Endodermal cell (in vitro differentiated cells): ENCODE measurements at places on chromosomes 7 and 10. TPM values are rescaled to one million over a fixed set of nuclear protein-coding genes. Genes with fewer than 3 reads are reported as not detected.
A peak's percentile ranks its signal among the peaks of the same experiment; 100 is the strongest.

DNA sequence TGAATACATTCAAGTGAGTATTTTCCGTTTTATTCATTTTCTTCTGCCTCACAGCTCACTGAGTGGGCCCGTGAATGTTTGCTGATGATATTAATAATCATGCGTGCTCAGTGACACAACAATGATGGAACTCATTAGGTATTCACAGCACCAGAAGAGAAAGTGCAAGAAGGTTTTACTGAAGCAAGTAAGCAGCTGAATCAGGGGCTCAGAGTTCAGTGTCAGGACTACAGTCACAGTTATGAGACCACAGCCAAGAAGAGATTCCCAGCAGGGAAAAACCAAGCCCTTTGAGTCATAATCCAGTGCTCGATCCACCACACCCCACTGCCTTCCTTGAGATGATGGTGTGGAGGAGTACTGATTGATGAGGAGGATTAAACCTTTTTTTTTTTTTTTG is 247.4 kb downstream of the KIAA1217 start:
- H3K4me3 ChIP-seq: no peak overlapping the region
- peaks cover 9% of the 10 kb centered on the region for H3K4me1 ChIP-seq
- no peaks in the 10 kb centered on the region for H3K27me3 ChIP-seq
- H3K27ac ChIP-seq: no peak overlapping the region
- DNase-seq: no peak

- DNase-seq: no peak
- no peaks in the 10 kb centered on the region for H3K36me3 ChIP-seq
- H3K27ac ChIP-seq: peak overlapping the region; percentile 49
- H3K4me1 ChIP-seq: no peaks in the 10 kb centered on the region
- H3K4me3 ChIP-seq: no peak overlapping the region
- H3K27me3 ChIP-seq: no peaks in the 10 kb centered on the region
These were observed 51.8 kb downstream of the PYROXD2 start for GRCh38 chr10:98363220-98363619.

DNA sequence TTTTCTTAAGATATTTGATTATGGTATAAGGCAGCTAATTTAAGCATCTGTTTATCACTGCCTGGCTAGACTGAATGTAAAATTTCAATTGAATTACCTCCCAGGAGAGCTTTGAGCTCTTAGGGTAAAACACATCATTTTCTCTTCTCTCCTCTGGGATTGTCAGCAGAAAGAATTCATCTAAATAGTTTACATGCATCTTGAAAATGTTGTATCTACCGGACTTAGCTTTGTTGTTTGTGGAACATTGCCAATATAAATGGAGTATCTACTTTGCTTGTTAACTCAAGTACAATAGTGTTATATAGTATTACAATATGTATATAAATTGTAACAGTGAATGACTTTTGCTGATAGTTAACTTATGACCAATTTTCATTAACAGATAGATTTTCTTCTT is 73.3 kb downstream of the TAF3 start:
- H3K27me3 ChIP-seq: no peaks in the 10 kb centered on the region
- H3K27ac ChIP-seq: no peak overlapping the region
- H3K4me1 ChIP-seq: no peaks in the 10 kb centered on the region
- H3K36me3 ChIP-seq: no peaks in the 10 kb centered on the region
- no peak for DNase-seq

GRCh38 chr10:34427911-34428216 is 387.2 kb downstream of the PARD3 start:
- H3K36me3 ChIP-seq: no peaks in the 10 kb centered on the region
- H3K27me3 ChIP-seq: no peaks in the 10 kb centered on the region
- peaks cover 7% of the 10 kb centered on the region for H3K4me1 ChIP-seq
- H3K27ac ChIP-seq: no peak overlapping the region

GRCh38 chr10:98953251-98953650 is 282.4 kb downstream of the HPSE2 start:
- H3K36me3 ChIP-seq: no peaks in the 10 kb centered on the region
- H3K27ac ChIP-seq: no peak overlapping the region
- no peak for DNase-seq
- no peak overlapping the region for H3K4me3 ChIP-seq
- no peaks in the 10 kb centered on the region for H3K27me3 ChIP-seq

DNA sequence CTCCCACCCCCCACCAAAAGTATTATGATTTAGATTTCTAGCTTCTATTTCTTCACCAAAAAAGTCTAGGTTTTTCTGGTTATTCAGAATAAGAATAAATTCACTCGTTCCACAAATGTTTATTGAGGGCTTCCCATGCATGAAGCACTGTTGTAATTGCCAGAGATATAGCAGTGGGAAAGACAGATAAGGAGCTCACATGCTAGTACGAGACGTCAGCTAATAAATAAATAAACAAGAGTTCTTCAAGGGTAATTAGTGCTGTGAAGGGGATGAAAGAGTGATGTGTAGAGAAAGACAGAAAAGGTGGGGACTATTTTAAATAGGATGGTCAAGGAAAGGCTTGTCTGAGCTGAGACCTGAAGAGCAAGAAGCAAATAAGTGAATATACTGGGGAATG is 38.1 kb upstream of the SEPTIN7 start:
- H3K27ac ChIP-seq: no peak overlapping the region
- no peak for DNase-seq
- no peaks in the 10 kb centered on the region for H3K36me3 ChIP-seq
- no peak overlapping the region for H3K4me3 ChIP-seq
- H3K4me1 ChIP-seq: peaks cover 13% of the 10 kb centered on the region

GRCh38 chr7:66631471-66631870 is 2.8 kb downstream of the KCTD7 start:
- DNase-seq: no peak
- H3K36me3 ChIP-seq: peaks cover 28% of the 10 kb centered on the region
- no peak overlapping the region for H3K4me3 ChIP-seq
- H3K27me3 ChIP-seq: no peaks in the 10 kb centered on the region

DNA sequence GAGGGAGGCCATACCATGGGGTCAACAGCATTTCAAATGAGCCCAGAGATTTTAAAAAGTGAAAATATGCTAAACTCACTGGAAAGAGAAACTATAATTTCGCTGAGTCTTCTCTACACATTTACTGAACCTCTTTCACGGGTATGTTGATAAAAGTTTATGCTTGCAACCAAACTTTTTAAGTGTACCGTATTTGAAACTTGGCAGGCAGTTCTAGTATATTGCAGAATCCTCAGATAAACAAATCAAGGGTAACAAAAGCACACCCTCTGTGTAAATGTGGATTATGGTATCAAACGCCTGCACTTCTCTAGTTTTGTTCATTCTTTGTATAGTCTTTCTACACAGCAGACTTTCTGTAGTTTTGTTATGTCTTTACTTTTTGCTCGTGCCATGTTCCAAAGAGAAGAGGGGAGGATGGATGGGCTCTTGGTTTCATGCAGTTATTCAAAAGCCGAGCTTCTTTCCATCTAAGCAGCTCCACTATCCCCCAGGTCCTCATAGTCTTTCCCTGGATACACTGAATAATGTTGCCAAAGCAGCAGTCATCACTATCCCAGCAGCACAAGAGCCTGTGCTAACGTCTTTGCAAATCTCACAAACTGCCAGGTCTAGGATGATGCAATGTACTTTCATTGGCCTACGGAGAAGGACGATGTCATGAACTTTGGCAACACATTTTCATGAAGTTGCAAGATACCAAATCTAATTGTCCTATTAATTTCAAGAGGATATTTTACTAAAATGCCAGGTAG is 131.2 kb downstream of the MPP7 start:
- no peaks in the 10 kb centered on the region for H3K36me3 ChIP-seq
- peaks cover 9% of the 10 kb centered on the region for H3K27me3 ChIP-seq
- H3K27ac ChIP-seq: no peak overlapping the region
- DNase-seq: no peak

DNA sequence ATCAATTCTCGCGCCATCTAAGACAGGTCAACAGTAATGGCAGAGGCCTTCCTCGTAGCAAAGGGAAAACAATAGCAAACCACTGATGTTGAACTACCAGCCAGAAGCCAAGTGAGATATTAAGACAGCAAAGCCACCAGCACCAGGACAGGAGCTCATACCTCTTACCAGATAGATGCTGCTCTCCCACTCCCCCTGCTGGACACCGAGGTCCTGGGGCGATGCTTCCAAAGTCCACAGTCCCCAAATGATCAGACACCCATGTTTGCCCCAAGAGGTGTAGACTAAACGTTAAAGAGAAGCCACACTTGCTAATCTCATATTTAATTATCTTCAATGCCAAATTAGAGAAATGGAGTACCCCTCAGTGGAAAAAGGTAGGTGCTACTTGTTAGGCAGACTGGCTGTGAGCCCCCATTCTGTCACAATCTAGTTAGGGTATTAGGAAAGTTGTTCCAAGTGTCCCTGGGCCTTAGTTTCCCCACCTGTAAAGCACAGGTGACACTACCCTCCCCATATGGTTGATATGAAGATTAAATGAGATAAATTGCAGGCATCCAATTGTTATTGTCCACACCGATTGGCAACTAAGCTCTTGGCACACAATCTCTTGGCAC is 39.9 kb downstream of the TOMM7 start:
- H3K36me3 ChIP-seq: no peaks in the 10 kb centered on the region
- DNase-seq: peak; percentile 94
- no peak overlapping the region for H3K4me3 ChIP-seq

DNA sequence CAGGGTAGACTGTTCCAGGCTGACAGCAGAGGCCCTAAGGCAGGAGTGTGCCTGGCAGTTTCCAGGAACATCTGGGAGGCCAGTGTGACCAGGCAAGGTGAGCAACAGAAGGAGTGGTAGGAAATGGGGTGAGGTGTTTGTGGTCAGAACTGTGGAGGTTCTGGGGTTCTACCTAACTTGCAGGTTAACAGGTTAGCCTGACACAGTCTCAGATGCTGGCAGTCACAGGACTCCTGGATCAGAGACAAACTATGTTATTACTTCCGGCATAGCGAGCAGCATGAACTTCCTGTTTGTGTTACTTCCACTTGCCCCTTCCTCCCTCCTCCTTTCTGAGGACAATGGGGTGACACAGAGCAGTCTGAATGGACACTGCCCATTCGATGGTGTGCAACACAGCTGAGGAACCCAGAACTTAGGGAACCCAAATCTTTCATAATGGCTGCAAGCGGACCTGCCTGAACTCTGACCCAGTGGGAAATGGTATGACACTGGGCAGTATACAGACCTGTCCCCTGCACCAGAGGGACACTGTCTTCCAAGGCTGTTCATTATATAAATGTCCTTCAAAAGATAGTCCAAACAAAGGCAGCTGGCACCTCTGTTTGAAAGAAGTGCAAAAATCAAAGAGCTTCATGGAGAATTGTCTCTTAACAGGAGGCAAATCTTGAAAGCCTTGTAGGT is 3.9 kb upstream of the SAR1A start:
- H3K4me3 ChIP-seq: no peak overlapping the region
- H3K4me1 ChIP-seq: no peaks in the 10 kb centered on the region
- H3K27ac ChIP-seq: no peak overlapping the region
- no peaks in the 10 kb centered on the region for H3K36me3 ChIP-seq
- no peaks in the 10 kb centered on the region for H3K27me3 ChIP-seq

DNA sequence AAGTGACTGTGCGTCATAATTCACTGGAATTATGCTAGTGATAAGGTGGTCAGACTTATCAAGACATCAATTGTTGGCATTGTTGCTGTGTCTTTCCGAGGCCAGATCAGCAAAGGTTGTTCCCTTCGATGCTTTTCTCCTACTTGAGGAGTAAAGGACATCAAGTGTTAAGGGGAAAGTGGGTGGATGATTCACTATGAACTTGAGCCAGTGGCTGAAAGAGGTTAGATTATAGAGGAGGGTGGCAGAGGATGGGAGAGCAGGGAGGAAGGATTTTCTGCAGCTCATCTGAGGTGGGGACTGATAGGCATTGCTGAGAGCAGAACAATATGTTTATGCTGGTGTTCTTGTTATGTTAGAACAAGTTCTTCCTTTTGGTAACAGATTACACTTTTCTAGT is 131.4 kb upstream of the AGR3 start:
- no peak overlapping the region for H3K27ac ChIP-seq
- H3K4me1 ChIP-seq: no peaks in the 10 kb centered on the region
- DNase-seq: no peak
- H3K27me3 ChIP-seq: no peaks in the 10 kb centered on the region
- no peak overlapping the region for H3K4me3 ChIP-seq
- no peaks in the 10 kb centered on the region for H3K36me3 ChIP-seq

- no peak for DNase-seq
- H3K27me3 ChIP-seq: no peaks in the 10 kb centered on the region
- H3K4me3 ChIP-seq: no peak overlapping the region
These were observed 54.6 kb upstream of the NCAPG2 start for GRCh38 chr7:158759245-158759614.

- H3K4me1 ChIP-seq: no peaks in the 10 kb centered on the region
- no peak for DNase-seq
- H3K27ac ChIP-seq: no peak overlapping the region
- H3K36me3 ChIP-seq: no peaks in the 10 kb centered on the region
- no peaks in the 10 kb centered on the region for H3K27me3 ChIP-seq
These were observed 3.9 kb upstream of the CFAP46 start for GRCh38 chr10:132946311-132946710.

DNA sequence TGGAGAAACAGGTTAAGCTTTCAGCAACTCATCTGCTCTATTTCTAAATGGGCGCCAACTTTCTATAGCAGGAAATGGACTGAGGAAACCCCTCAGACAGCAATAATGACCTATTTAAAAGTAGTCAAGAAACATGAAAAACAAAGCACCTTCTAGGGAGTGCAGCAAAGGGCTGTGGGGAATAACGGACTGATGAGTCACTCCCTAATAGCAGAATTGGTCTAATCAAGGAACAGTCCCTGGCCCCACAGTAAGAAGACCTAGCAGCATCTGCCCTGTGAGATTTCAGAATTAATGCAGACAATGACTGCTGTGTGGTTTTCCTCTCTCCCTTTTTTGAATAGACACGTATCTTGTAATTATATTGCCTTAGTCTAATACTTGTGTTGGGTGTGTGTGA is 602.9 kb downstream of the IPMK start:
- no peaks in the 10 kb centered on the region for H3K27me3 ChIP-seq
- no peaks in the 10 kb centered on the region for H3K36me3 ChIP-seq
- H3K4me1 ChIP-seq: no peaks in the 10 kb centered on the region
- no peak overlapping the region for H3K4me3 ChIP-seq
- no peak overlapping the region for H3K27ac ChIP-seq

DNA sequence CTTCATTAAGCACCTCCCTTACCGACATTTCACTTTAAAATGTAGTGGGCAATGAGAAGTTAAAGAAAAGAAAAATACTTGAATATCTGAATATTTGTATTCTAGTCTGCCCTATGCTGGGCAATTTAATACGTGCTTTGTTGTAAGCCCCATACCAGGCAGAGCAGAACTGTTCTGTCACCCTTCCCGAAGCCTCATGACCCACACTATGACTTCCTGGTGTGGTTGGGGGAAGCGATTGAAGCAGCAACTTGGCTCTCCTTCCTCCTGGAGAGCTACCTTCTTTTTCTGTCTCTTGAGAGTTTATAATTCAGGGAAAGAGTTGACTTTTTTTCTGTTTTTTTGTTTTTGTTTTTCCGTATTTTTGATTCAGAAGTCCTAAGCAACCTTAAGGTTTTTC is 243.7 kb downstream of the INHBA start:
- no peaks in the 10 kb centered on the region for H3K4me1 ChIP-seq
- H3K27ac ChIP-seq: no peak overlapping the region
- no peaks in the 10 kb centered on the region for H3K36me3 ChIP-seq
- DNase-seq: no peak

- no peak overlapping the region for H3K27ac ChIP-seq
- no peaks in the 10 kb centered on the region for H3K4me1 ChIP-seq
- no peaks in the 10 kb centered on the region for H3K36me3 ChIP-seq
- no peak overlapping the region for H3K4me3 ChIP-seq
These were observed 44.5 kb downstream of the ICA1 start for GRCh38 chr7:8217200-8218068.

Gene C10orf143
- total RNA-seq: 1.5 and 1.6 TPM in 2 replicates

Gene HGF
- total RNA-seq: 0.14 and 0.20 TPM in 2 replicates

Gene RAPGEF5
- total RNA-seq: 23.2 to 56.9 TPM (median 26.8 TPM) in 3 replicates

Gene MAGI2
- total RNA-seq: 18.7 and 19.2 TPM in 2 replicates

Gene MACC1
- 2.0 to 2.7 TPM (median 2.3 TPM) in 3 replicates for total RNA-seq

Gene CXCL12
- 0.91 to 1.9 TPM (median 1.4 TPM) in 3 replicates for total RNA-seq

Gene SFRP5
- total RNA-seq: 1.3 and 1.8 TPM in 2 replicates

Gene BUB3
- total RNA-seq: 92.5 to 138 TPM (median 130 TPM) in 3 replicates

Gene BLVRA
- total RNA-seq: 24.4 to 50.6 TPM (median 41.2 TPM) in 3 replicates

Gene WNT2
- not detected in 2 replicates for total RNA-seq

Gene INA
- total RNA-seq: 3.2 to 5.3 TPM (median 3.4 TPM) in 3 replicates
